ENCODE measurements at places on chromosomes 11 and 22.

DNA sequence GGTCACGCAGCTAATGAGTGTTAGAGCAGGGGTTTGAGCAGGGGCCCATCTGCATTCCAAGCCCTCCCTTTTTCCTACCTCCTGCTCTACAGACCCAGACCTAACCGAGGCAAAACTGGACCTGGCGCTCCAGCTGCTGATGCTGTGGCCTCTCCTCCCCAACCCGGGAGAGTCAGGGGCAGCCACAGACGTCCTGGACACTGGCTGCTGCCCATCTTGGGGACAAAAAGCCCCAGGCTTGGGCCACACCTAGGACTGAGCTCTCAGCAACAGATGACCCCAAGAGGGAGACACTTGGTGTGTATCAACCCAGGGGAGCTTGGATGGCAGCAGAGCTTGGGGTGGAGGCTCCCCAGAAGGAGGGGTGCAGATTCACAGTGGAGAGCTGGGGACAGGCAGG lies 172.6 kb downstream of the ST3GAL4 start:
- no peak for DNase-seq

DNA sequence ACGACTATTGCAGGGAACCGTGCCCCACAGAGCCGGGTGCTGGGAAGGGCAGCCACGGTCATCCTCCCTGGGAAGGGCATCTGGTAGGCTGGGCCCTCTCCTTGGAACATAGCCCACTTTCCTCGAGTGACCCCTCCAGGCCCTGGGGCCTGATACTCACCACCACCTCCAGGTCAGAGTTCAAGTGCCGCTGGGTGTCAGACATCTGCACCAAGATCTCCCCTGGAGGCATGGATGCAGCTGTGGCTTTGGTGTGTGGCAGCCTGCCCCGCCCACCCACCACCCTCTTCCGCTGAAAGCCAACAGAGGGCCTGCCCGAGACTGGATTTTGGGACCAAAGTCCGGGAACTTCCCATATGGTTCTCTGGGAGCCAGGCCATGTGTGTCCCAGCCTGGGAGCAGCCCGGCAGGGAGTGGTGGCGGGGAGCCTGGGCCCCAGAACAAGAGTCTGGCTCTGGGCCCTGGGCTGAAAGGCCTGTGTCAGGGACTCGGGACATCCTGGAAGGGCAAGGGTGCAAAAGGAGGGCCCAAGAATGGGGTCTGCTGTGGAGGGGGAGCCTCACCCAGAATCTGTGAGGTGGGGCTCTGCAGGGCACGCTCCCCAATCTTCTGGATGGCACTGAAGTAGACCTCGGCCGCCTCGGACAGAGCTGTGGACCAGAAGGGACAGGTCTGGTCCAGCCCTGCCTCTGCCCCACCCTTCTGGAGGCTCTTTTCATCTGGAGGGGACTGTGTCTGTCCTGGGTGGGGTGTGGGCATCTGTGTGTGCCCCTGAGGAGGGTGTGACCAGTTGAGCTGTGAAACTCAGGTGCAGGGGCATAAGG lies 2.6 kb downstream of the BAIAP2L2 start:
- no peak for DNase-seq

DNA sequence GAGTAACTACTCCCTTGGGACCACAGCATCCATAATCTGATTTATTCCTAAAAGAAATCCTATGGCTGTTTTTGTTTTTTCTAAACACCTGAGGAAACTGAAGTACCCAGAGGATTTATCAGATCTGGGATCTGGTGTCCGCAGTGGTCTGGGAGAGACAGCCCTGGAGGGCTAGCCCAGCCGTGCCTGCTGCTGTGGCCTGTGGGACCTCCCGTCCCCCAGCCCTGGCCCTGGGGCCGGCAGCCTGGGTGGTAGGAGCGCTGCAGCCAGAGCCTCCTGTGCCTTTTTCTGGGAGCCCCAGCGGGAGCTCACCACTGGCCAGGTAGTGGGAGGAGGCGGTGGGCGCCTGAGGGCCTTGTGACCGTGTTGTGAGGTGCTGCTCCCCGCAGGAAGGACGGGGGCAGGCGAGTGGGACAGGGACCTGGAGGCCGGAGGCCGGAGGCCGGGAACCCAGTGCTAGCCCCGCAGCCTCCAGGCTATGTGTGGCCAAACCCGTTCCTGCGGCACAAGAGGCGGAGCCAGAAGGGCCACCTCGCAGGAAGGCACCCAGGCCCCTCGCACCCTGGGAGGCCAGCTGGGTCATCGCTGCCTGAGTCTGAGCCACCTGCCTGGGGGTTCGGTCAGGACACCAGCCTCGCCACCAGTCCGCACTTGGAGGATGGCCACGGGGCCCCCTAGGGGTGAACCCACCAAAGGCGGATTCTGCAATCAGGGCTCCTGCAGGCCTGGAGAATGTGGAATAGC lies 18.2 kb upstream of the C11orf96 start:
- DNase-seq, result no peak

- no peak for DNase-seq
These were observed 40.7 kb downstream of the JHY start for GRCh38 chr11:122923302-122923701.

- DNase-seq, result no peak
These were observed 1422.9 kb downstream of the TBC1D22A start for GRCh38 chr22:48185071-48186055.

DNA sequence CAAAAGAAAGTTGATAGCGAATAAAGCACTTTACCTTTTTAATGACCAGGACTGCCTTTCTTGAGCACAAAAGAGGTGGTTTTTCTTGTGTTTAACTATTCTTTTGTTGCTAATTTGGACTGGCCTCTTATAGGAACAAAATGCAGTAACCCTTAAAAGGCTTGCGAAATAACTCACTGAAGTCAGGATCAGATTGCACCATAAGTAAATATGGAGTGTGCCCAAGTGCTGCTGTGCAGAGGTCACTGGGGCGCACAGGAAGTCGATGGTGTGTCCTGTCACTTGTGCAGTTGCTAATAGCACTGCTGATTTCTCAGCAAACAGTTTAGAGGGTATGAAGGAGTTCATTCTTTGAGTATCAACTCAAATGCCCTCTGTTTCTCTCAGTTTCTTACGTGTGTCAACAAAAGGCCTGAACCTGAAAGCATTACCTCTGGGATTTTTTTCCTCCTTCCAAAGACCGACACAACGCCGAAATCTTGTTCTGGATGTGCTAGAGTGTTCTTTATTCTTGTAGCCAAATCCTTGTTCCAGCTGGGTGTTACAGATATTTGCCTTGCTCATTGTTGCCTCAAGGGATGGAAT lies 71.3 kb downstream of the ATXN10 start:
- DNase-seq, result no peak

DNA sequence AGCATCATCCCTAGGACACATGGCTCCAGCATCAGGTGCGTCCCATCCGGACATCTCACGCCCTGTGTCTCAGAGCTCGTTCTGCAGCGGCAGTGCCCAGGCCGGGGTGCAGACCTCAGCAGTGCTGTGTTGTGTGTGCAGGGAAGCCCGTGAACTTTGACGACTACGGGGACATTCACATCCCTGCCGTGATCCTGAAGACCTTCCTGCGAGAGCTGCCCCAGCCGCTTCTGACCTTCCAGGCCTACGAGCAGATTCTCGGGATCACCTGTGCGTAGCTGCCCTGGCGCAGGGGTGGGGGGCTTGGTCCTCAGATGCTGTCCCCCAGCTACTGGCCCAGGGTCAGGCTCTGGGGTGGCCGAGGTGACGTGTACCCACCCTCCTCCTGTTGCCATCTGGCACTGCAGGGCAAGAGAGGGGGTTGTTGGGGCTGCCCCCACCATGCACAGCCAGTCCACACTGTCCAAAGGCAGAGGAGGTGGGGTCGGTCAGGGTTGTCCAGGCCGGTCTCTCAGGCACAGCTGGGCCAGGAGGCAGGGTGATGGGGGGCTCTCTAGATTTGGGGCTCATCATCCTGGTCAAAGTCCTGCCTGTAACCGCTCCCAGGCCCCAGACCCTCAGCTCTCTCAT lies 96.5 kb downstream of the ARHGAP8 start:
- DNase-seq, result no peak

GRCh38 chr11:79090191-79090705 lies 350.6 kb downstream of the TENM4 start:
- no peak for DNase-seq

DNA sequence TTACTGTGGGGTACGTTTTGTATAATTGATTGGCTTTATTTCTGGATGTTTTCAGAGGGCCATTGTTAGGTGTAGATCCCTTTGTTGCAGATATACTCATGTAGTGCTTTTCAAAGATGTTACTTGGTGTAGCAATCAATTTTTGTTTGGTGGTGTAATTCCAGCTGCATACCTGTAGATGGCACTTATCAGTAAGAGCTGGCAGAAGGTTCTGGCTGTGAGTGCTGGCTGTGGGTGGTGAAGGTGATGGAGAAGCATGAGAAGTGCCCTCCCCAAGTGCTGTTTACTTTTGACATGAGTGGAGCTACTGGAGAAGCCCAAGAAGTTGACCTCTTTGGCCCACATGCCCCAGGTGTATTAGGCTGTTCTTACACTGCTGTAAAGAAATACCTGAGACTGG lies 1074.9 kb downstream of the FAM181B start:
- DNase-seq, result peak; percentile 21

GRCh38 chr22:37329238-37330140 lies 47.2 kb downstream of the CYTH4 start:
- no peak for DNase-seq

DNA sequence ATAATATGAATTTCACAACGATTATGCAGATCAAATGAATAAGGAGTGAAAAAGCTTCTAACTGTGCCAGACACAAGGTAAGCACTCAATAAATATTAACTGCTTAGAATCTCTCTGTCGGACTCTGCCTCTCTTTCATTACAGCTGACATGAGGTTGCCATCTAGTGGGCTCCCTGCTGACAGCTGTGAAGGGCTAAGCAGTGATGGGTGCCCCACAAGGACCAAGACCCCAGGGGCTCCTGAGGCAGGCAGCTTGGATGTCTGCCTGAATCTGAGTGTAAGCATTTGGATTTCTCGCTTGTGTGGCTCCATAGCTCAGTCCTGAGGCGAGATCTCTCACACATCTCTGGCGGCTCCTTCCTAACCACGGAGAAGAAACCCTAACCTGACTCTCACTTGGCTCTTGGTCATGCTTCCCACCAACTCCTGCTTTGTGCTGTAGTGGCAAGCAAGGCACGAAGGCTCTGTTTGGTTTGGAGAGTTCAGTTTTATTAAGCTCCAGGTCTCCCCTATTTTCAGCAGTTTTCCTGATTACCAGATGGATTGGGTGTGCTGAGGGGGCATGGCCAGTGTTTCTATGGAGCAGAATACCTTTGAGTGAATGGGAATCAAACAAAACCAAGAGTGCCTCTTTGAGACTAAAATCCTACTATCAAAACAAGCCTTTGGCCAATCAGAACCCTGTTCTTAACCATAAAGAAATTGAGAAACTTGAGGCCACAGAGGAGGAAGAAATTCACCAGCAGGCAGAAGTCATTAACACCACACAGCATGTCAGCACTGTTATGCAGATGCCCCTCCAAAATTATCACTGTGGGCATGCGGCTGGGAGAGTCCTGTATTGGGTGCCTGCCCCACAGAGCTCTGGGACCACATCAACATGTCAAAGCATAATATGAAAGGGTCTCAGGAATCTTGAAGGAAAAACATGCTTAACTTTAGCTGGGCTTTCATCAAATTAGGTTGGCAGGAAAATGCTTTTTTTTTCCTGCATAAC lies 152.8 kb upstream of the NTM start:
- DNase-seq, result no peak

DNA sequence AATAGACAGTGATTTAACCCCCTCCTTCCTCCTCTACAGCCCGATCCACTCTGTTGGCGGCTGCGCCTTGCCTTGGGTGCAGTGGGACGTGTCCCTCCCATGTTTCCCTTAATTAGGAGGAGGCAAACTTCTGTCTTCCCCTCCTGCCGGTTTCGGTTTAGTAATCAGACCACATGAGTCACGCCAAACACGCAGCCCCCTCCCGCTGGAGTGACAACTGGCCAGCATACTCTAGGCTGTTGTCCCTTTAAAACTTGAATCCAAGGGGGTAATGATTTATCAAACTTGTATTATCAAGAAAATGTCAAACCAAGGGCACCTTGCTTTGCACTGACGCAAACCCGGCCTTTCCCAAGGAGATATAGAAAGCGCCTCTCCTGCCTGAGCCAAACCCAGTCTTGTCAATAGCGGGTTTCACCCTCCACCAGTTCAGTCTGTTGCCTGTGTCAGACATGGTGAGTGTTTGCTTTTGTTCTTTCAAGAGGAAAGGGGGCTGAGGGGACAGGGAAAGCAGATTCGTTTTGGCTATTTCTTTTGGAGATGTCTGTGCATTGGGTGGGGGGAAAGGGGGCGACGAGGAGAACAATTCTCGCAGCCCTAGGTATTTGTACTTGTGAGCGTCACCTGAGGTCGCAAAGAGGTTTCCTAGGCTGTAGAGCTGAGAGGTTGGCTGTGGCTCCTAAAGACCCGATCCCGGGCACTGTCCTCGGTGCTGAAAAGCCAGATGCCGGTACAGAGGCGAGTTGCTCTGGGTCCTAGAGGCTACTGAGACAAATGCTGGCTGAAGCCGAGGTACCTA lies at the start of gene SLC6A5:
SLC6A5 (plus strand) TSS at position 388 of the 799 bp plus-strand sequence; CDS start at position 453, 65 bp downstream.
- DNase-seq, result peak; percentile 49

DNA sequence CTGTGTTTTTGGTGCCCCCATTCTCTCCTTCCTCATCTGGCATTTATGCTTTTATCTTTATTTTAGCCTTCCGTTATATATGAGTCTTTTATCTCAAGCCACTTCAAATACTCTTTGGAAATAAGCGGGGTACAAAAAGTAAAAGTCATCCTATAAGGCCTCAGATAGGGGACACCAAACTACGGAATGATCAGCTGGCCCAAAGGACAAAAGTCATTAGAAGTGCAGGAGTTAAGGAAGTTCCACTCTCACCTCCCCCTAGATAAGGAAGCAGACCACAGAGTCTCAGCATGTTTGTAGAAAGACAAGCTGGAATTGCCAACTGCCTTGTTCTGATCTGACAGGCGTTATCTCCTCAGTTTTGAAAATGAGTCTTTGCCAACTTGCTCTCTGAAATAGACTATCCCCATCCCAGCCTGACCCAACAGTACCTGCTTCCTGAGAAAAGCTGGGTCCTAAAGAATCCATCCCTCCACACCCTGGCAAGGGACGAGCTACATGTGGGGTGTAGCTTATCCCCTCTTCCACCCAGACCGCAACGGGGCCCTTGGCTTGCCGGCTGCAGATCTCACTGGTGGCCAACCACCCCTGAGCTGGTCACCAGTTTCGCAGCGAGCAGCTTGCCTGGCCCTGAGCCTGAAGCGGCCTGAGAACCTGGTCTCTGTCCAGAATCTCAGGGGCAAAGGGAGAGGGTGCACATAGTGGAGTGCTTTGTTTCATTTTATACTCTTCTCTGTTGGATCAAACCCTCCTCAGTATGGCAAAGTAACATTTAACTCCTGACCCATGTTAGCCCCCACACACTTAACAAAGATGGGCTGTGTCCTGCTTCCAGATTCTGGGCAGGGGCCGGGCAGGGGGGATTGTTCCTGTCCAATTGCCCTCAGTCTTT lies 13.8 kb downstream of the FADS2 start:
- DNase-seq, result no peak

GRCh38 chr22:22895776-22896445 lies 8.3 kb downstream of the IGLL5 start:
- no peak for DNase-seq

Measured in GM10248 (cell line).